ENCODE measurements at places on chromosomes 7 and 10. TPM values are rescaled to one million over a fixed set of nuclear protein-coding genes. Genes with fewer than 3 reads are reported as not detected.

Gene NPFFR1
- not detected for polyA plus RNA-seq

Gene GFRA1
- 0.22 TPM for polyA plus RNA-seq

Gene MLXIPL
- polyA plus RNA-seq = not detected

Gene ITGA8
- not detected for polyA plus RNA-seq

Gene OPN1SW
- not detected for polyA plus RNA-seq

Gene RAB18
- polyA plus RNA-seq = 14.6 TPM

Gene ZNF746
- 10.5 TPM for polyA plus RNA-seq

GRCh38 chr7:31724696-31725095 lies 37.7 kb downstream of the PPP1R17 start:
- no peaks in the 10 kb centered on the region for H3K27me3 ChIP-seq
- peak; percentile 28 for DNase-seq
- peaks cover 4% of the 10 kb centered on the region for H3K4me1 ChIP-seq
- no peak overlapping the region for H3K27ac ChIP-seq

GRCh38 chr10:7520507-7521485 lies 110.0 kb upstream of the SFMBT2 start:
- no peak overlapping the region for H3K4me3 ChIP-seq
- H3K27ac ChIP-seq = no peak overlapping the region
- no peaks in the 10 kb centered on the region for H3K27me3 ChIP-seq
- no peak for DNase-seq

DNA sequence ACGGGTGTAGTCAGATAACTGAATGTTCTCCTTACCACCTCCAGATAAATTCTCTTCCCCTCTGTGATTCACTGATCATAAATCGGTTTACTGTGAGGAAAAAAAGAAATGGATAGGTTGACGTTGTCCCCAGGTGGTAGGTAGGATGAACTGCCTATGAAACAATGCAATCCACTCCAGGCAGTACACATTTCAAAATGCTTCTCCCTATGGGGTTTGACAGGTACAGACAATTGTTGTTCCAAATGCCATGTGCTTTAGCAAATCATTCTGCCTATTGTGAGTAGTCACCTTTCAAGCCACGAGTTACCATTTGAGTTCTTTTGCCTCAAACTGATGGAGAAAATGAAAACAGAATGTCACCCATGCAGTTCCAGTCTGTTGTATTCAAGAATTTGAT lies 21.8 kb downstream of the VIM start:
- peak; percentile 50 for DNase-seq
- no peak overlapping the region for H3K4me3 ChIP-seq
- no peaks in the 10 kb centered on the region for H3K36me3 ChIP-seq
- no peaks in the 10 kb centered on the region for H3K27me3 ChIP-seq
- no peak overlapping the region for H3K27ac ChIP-seq
- H3K4me1 ChIP-seq = no peaks in the 10 kb centered on the region

GRCh38 chr7:110750931-110751605 lies 339.9 kb upstream of the LRRN3 start:
- H3K4me3 ChIP-seq = no peak overlapping the region
- DNase-seq = peak; percentile 29
- H3K4me1 ChIP-seq = no peaks in the 10 kb centered on the region
- H3K27me3 ChIP-seq = no peaks in the 10 kb centered on the region

GRCh38 chr10:66176772-66177171 lies 749.1 kb upstream of the LRRTM3 start:
- no peaks in the 10 kb centered on the region for H3K4me1 ChIP-seq
- no peak overlapping the region for H3K4me3 ChIP-seq
- no peaks in the 10 kb centered on the region for H3K27me3 ChIP-seq
- H3K36me3 ChIP-seq = no peaks in the 10 kb centered on the region
- no peak overlapping the region for H3K27ac ChIP-seq

- H3K4me1 ChIP-seq = no peaks in the 10 kb centered on the region
- H3K27me3 ChIP-seq = peaks cover 7% of the 10 kb centered on the region
- H3K36me3 ChIP-seq = no peaks in the 10 kb centered on the region
- DNase-seq = no peak
Observed at GRCh38 chr7:32075612-32076011, 5.4 kb upstream of the PDE1C start.

- H3K4me1 ChIP-seq = no peaks in the 10 kb centered on the region
- H3K27ac ChIP-seq = no peak overlapping the region
- no peaks in the 10 kb centered on the region for H3K36me3 ChIP-seq
- no peaks in the 10 kb centered on the region for H3K27me3 ChIP-seq
- H3K4me3 ChIP-seq = no peak overlapping the region
Observed at GRCh38 chr10:32605787-32606186, 159.8 kb downstream of the CCDC7 start.

GRCh38 chr7:52410032-52410431 lies 625.4 kb upstream of the POM121L12 start:
- H3K27me3 ChIP-seq = no peaks in the 10 kb centered on the region
- no peak overlapping the region for H3K27ac ChIP-seq
- H3K4me3 ChIP-seq = no peak overlapping the region
- H3K36me3 ChIP-seq = no peaks in the 10 kb centered on the region
- H3K4me1 ChIP-seq = no peaks in the 10 kb centered on the region
- DNase-seq = no peak

- H3K4me3 ChIP-seq = peak overlapping the region; percentile 100
- H3K4me1 ChIP-seq = peaks cover 32% of the 10 kb centered on the region
- peak; percentile 91 for DNase-seq
- no peaks in the 10 kb centered on the region for H3K27me3 ChIP-seq
- no peaks in the 10 kb centered on the region for H3K36me3 ChIP-seq
Observed at GRCh38 chr10:33334805-33335550, 511 bp upstream of the NRP1 start.

- no peaks in the 10 kb centered on the region for H3K4me1 ChIP-seq
- H3K27ac ChIP-seq = no peak overlapping the region
- peak; percentile 65 for DNase-seq
- H3K27me3 ChIP-seq = no peaks in the 10 kb centered on the region
- no peak overlapping the region for H3K4me3 ChIP-seq
- H3K36me3 ChIP-seq = no peaks in the 10 kb centered on the region
Observed at GRCh38 chr7:152341039-152341913, 94.5 kb downstream of the KMT2C start.

GRCh38 chr7:95929710-95930280 lies 157.4 kb downstream of the DYNC1I1 start:
- no peak overlapping the region for H3K4me3 ChIP-seq
- no peak for DNase-seq

DNA sequence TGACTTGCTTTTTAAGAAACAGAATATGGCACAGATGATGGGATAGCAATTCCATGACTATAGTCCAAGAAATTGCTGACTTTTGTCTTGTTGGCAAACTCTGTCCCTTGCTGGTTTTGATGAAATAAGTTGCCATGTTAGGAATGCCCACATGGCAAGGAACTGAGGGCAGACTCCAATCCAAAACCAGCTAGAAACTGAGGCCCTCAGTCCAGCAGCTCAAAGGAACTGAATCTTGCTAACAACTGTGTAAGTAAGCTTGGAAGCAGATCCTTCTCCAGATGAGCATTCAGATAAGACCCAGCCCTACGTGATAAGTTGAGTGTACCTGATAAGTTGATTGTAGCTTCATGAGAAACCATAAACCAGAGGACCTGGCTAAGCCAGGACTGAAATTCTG lies 64.3 kb upstream of the BMPER start:
- no peak overlapping the region for H3K4me3 ChIP-seq
- no peak overlapping the region for H3K27ac ChIP-seq
- no peaks in the 10 kb centered on the region for H3K36me3 ChIP-seq
- no peaks in the 10 kb centered on the region for H3K4me1 ChIP-seq

DNA sequence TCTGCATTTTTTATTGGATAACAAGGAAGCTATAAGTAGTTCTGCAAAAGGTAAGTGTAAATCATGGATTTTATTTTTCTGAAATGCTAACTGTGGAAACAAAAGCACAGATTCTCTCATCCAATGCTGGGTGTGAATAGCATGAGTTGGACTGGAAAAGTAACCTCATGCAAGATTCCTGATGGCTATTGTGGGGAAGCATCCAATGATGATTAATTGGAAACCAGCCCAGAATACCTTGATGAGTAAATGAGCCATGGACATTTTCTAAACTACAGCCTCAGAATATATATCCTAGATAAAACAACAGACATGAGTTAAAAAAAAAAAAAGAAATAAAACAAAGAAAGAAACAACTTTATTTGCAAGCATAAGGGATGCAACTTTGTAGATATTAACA lies 934.6 kb downstream of the CCSER2 start:
- no peaks in the 10 kb centered on the region for H3K4me1 ChIP-seq
- no peak overlapping the region for H3K27ac ChIP-seq

- H3K27ac ChIP-seq = no peak overlapping the region
- DNase-seq = no peak
- no peaks in the 10 kb centered on the region for H3K4me1 ChIP-seq
- no peaks in the 10 kb centered on the region for H3K27me3 ChIP-seq
Observed at GRCh38 chr7:9120331-9120730, 686.9 kb downstream of the NXPH1 start.

- no peaks in the 10 kb centered on the region for H3K4me1 ChIP-seq
- H3K27ac ChIP-seq = no peak overlapping the region
- no peaks in the 10 kb centered on the region for H3K27me3 ChIP-seq
- no peak for DNase-seq
Observed at GRCh38 chr10:31197886-31198285, 121.1 kb upstream of the ZEB1 start.

DNA sequence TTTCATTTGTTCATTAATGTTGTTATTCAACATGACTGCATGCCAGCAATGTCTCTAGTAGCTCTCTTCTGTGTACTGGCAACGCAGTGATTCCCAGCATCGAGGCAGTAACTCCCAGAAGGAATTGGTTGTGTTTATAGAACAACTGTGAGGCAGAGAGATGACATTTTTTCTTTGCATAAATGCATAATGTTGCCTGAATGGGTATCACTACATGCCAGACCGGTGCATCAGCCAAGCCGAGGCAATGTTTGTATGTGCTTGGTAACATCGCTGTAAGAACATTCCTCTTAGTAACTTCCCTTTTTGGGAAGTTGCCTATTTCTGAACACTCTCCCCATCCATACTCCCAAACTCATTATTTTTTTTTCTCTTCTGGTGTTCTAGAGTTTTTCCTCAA lies 182.9 kb downstream of the HTR7 start:
- no peak overlapping the region for H3K27ac ChIP-seq
- no peaks in the 10 kb centered on the region for H3K36me3 ChIP-seq
- H3K4me1 ChIP-seq = no peaks in the 10 kb centered on the region

GRCh38 chr7:29071203-29071874 lies 75.0 kb downstream of the CPVL start:
- H3K27ac ChIP-seq = no peak overlapping the region
- H3K36me3 ChIP-seq = no peaks in the 10 kb centered on the region
- no peak overlapping the region for H3K4me3 ChIP-seq

- no peak overlapping the region for H3K27ac ChIP-seq
- DNase-seq = no peak
- no peaks in the 10 kb centered on the region for H3K4me1 ChIP-seq
- H3K27me3 ChIP-seq = no peaks in the 10 kb centered on the region
- H3K36me3 ChIP-seq = no peaks in the 10 kb centered on the region
Observed at GRCh38 chr7:2143981-2144595, 88.7 kb downstream of the MAD1L1 start.

DNA sequence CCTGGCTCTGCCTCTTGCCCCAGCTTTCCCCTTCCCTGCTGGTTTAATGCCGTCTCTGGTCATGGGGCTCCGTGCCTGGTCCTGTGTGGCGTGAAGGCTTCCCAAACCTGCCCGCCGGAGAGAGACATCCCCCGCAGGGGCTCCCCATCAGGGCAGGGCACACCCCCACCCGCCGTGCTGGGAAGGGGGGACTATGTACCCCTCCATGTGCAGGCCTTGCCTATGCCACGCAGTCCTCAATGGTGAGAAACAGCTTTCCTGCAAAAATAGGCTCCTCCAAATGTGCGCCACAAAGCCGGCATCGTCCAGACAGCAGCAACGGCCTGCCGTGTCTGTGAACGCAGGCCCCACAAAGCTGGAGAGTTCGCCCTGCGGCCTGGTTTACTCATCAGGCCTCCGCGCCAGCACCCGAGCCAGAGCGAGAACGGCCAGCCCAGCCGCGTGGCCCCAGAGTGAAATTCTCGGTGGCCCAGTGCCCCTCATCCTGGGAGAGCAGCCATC lies 313.4 kb downstream of the DNAJB6 start:
- no peak overlapping the region for H3K4me3 ChIP-seq
- H3K27ac ChIP-seq = no peak overlapping the region

GRCh38 chr10:120607710-120608703 lies 151.0 kb downstream of the PLPP4 start:
- H3K4me1 ChIP-seq = peaks cover 23% of the 10 kb centered on the region
- DNase-seq = no peak
- H3K4me3 ChIP-seq = no peak overlapping the region
- H3K27ac ChIP-seq = no peak overlapping the region

- H3K4me3 ChIP-seq = no peak overlapping the region
- peak overlapping the region; percentile 4 for H3K27ac ChIP-seq
- H3K4me1 ChIP-seq = peaks cover 29% of the 10 kb centered on the region
- H3K27me3 ChIP-seq = no peaks in the 10 kb centered on the region
Observed at GRCh38 chr7:471866-472639, 47.6 kb downstream of the PDGFA start.

DNA sequence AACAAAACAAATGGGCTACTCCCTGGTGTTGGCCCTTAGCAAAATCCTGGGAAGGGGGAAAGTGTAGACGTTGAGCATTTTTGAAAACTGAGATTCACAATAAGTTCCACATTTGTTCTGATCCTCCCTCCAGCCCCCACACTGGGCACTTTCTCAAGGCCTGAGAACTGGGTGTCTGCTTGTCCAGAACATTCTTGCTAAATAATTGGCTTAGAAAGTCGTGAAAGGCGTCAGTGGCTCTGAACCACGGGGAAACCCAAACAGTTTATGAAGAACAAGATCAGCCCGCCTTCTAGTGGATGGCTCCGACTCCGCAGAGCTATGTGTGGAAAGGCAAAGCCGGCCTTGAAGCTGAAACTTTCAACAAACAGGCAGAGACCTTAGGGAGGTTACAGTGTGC lies 370.1 kb downstream of the PRPF18 start:
- DNase-seq = no peak
- peaks cover 20% of the 10 kb centered on the region for H3K4me1 ChIP-seq
- no peaks in the 10 kb centered on the region for H3K27me3 ChIP-seq

DNA sequence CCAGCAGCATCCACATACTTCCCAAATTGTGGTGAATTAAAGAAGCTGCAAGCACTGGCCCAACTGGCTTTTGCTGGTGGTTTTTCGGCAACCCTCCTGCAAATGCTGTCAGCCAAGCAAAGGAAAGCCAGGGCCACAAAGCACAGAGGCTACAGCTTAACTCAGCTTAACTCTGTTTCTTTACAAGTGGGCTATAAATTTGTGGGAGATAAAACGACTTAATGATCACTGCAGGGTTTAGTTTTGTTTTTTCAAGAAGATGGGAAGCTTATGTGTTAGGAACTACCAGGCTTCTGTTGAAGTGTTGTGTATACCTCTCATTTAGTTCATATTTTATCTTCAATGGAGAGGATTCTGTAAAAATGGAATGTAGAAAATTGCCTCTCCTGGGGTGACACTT lies 110.6 kb downstream of the TACC2 start:
- no peaks in the 10 kb centered on the region for H3K4me1 ChIP-seq
- no peak for DNase-seq
- no peaks in the 10 kb centered on the region for H3K36me3 ChIP-seq
- no peak overlapping the region for H3K4me3 ChIP-seq
- peaks cover 2% of the 10 kb centered on the region for H3K27me3 ChIP-seq

- no peak for DNase-seq
- H3K36me3 ChIP-seq = no peaks in the 10 kb centered on the region
- H3K4me1 ChIP-seq = no peaks in the 10 kb centered on the region
- no peak overlapping the region for H3K4me3 ChIP-seq
- no peaks in the 10 kb centered on the region for H3K27me3 ChIP-seq
- H3K27ac ChIP-seq = no peak overlapping the region
Observed at GRCh38 chr7:140435252-140435895, 31.5 kb downstream of the RAB19 start.

Measured in endothelial cell of umbilical vein (primary cell).